ENCODE measurements at places on chromosomes 5 and 9.
A peak's percentile ranks its signal among the peaks of the same experiment; 100 is the strongest.

DNA sequence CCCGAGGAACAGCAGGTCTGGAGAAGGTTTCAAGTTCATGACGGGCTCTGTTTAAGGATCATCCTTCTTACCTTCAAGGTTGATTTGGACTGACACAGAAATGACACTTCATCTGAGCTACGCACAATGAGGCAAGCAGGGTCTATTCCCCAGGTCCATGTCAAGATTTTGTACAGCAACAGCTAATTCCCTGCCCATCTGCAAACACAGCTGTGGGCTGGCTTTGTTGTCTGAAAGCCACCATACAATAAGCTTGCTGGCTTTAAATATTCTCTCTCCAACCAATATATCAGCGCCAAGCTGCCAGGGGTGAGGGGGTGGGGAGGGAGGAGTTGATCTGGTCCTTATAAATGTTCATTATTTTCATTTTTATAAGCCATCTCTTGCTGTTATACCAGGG lies 92.0 kb downstream of the OTULIN start:
- DNase-seq, result no peak

DNA sequence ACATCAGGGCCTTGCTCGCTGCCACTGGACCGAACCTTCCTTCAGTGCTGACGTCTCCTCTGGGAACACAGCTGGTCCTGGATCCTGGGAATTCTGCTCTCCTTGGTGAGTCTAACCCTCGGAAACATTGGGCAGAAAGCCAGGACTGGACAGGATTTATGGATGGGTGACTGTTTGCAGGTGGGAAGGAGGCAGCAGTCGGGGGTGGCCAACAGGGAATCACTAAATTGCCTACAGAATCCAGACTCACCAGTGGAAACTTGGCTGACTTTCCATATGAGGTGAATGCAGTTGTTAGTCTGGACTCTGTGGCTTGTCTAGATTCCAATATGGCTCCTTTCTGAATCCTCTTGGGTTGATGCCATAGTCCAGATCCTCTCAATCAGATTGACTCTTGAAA lies 203.1 kb downstream of the SAXO1 start:
- no peak for DNase-seq

GRCh38 chr5:14165375-14166106 lies 22.4 kb downstream of the TRIO start:
- no peak for DNase-seq

GRCh38 chr5:81065492-81065891 lies 105.3 kb downstream of the RASGRF2 start:
- no peak for DNase-seq

GRCh38 chr9:27209034-27209433 lies 87.9 kb downstream of the EQTN start:
- no peak for DNase-seq

DNA sequence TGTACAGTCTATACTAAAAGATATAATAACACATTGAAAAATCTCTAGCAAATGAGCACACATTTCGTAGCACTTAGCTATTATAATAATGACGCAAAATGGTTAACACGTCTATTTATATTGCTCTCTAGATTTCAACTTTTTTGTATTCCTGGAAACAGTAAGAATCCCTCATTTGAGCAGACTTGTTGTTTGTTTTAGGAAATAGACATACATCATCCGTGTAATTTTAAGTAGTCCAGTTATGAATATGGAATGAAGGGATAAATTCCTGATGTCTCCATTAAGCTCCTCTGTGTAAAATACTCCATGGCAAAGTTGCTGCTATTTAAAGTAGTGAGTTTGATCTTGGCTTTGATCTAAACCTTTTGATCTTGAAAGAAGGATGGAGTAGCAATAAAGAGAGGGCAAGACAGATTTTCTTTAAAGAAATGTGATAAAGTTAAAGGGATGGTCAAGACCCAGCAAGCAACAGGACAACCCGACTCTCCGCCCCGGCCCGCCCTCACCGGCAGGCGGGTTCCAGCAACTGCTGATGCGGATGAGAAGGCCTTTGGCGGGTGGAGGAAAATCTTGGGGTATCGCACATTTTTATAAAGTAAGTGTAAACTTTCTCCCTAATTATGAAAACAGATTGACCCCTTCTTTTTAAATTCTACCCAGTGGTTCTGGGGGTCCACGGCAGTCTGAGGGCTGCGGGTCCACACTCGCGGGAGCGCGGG lies 277.4 kb downstream of the AOPEP start:
- no peak for DNase-seq

GRCh38 chr5:68041293-68041692 lies 174.3 kb upstream of the PIK3R1 start:
- no peak for DNase-seq

- no peak for DNase-seq
Observed at GRCh38 chr5:98428806-98429205, 344.7 kb upstream of the RGMB start.

- no peak for DNase-seq
Observed at GRCh38 chr5:175032741-175033151, 308.4 kb downstream of the MSX2 start.

DNA sequence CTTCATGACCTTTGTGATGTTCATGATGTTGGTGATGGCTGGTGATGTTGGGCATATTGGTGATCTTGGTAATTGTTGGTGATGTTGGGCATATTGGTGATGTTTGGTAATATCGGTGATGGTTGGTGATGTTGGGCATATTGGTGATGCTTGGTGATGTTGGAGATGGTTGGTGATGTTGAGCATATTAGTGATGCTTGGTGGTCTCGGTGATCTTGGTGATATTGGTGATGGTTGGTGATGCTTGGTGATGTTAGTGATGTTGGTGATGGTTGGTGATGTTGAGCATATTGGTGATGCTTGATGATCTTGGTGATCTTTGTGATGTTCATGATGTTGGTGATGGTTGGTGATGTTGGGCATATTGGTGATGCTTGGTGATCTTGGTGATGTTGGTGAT lies 73.8 kb downstream of the IRX2 start:
- DNase-seq, result no peak

DNA sequence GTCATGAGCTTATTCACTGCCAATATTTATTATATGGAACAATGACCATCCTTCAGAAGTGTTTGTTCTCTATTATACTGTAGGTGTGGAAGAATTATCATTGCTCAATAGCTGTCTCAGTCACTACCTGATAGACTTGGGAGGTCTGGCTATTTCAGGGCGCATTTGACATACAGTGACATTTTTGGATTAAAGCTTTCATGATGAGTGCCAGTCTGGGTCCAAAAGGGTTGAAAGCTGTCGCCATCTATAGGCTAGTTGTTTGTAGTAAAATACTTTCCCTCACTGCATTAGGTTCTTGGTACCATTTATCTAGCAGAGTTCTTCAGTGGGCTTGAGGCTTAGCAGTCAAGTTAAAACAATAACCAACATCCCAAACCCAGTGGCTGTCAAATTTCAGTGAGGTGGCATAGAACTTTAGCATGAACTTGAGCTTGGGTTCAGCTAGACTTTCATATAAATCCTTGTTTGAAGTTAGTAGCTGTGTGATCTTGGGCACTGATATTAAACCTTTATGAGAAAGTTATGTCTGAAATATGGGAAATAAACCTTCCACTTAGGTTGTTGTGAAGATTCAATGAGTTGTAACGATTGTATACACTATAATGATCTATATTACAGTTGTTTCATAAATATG lies 110.5 kb upstream of the CDKN2B start:
- DNase-seq, result no peak

- DNase-seq, result no peak
Observed at GRCh38 chr9:133686642-133687575, 50.7 kb downstream of the DBH start.

- DNase-seq, result no peak
Observed at GRCh38 chr5:66232706-66233445, 88.8 kb downstream of the SREK1 start.

DNA sequence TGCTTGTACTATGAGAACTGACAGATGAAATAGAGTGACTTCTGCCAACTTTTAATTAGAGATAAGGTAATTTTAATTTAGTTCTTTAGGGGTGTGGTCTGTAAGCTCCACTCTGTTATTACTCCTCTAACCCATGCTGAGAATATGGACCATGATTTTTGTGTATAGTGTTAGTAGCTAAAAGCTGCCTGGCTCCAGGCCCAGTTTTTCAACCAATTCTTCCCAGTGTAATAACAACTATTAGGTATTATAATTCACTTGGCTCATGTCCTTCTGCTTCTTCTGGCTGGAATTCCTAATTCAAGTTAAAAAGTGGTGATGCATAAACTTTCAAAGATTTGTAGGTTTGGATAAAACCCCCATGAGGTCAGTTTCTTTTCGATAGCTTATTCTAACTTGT lies 216.3 kb downstream of the ISL1 start:
- no peak for DNase-seq

DNA sequence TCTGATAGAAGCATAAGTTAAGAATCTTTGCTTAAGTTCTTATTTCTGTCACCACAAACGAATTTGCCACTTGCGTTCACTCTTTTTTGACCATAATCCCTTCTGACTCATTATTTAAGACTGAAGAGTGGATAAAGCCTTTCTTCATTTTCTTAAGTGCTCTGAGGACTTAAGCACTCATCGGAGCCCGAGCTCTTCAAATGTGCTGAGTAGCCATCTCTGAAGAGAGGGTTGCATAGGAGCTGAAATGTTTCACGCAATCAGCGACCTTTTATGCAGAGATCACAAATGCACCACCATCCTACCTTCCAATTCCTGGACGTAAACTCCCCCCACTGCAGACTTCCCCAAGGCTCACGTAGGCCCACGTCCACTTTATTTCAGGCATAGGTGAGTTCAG lies 699.2 kb downstream of the IRX1 start:
- no peak for DNase-seq

DNA sequence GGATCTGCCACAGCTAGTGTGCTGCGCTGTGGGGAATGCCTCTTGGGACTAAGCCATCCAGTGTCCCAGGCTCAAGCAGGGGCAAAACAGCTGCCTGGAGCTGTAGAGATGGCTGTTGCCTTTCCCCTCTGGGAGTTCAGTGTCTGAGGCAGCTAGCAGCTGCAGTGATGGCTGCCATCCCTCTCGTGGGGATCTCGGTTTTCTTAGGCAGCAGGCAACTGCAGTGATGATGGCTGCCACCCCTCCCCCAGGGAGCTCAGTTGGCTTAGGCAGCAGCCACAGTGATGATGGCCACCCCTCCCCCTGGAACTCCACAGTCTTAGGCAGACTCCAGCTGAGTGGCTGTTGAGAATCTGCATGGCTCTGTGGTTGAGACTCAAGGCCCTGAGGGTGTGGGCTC lies 1389.2 kb upstream of the NUDT12 start:
- no peak for DNase-seq

- DNase-seq, result no peak
Observed at GRCh38 chr5:54655266-54655665, 137.7 kb downstream of the SNX18 start.

- DNase-seq, result no peak
Observed at GRCh38 chr5:38681966-38682365, 125.5 kb upstream of the LIFR start.

DNA sequence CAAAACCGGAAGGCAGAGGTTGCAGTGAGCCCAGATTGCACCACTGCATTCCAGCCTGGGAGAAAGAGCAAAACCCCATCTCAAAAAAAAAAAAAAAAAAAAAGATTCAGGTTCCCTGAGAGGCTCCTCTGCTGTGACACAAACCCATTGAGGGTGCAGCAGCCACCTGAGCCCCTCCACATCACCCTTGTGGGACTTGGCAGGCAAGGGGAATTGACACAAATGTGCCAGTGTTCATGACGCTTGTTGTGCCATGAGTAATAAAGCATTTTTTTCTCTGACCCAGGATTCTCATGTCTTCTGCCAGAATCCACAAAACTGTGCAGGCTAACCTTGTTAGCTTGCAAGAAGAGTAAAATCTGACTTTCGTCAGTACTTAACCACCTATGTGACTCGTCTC lies 149.6 kb downstream of the TTC39B start:
- DNase-seq, result no peak

- no peak for DNase-seq
Observed at GRCh38 chr5:102778478-102778877, 23.4 kb downstream of the PAM start.

GRCh38 chr5:45411971-45412612 lies 284.1 kb downstream of the HCN1 start:
- DNase-seq, result no peak

DNA sequence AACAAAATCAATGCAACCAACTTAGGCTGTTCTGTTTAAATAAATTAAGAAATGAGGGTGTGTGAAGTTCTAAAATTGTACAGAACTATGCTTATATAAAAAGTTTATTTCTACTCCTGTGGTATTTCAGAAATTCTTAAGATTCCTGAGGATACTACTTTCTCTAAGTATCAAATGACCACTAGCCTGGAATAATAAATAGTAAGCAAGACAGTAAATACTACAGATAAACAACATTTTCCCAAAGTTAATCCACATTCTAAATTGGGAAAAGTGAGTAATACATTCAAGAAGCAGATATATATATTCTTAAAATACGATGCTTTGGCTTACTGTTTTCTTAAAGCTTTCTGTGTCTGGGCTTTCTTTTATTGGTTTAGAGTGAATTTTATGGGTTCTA lies 29.5 kb downstream of the CCNH start:
- no peak for DNase-seq

GRCh38 chr5:36009698-36010097 lies 18.5 kb upstream of the UGT3A1 start:
- no peak for DNase-seq

DNA sequence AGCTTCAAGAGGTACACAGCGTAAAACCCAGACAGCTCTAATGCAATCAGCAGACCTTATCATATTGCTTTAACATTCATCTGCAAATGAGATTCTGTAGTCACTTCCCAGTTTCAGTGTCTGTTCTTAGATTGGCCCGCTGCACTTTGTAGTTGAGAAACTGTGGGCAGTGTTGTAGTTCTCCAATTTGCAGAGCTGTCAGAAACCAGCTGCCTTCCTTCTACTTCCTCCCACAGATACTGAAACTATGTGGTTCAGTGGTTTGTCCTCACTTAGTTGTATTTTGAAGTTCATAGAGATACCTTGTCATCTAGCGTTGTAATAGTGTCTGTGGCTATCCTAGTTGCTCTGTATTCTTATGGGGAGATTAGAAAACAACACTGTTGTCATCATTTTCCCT lies 39.6 kb upstream of the TRIM36 start:
- peak; percentile 3 for DNase-seq

DNA sequence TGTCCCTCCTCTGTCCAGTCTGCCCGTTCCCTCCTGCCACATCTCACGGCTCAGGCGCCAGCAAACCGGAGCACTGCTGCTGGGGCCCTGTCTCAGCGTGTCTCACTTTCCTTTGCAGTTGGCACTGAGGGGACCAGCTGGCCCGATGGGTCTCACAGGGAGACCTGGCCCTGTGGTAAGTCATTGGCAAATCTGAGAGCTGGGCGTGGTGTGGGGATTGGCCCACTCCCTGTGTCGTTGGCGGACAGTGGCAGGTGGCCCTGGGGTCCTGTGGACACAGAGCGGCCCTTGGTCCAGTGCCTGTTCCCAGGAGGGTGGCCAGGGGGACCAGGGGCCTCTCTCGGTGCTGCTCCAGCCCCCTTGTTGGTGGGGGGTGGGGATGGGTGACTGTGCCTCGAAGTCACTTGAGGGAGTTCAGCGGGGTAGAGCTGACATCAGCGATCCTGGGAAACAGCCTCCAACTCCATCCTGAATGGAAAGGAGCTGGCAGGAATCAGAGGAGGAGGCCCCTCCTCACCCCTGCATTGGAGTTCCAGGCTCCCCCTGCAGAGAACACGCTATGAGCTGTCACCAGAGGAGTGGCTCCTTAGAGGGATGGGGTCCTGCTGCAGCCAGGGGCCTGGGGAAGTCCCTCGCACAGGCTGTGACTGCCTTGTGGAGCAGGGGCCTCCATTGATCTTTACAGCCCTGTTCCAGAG lies 111.0 kb downstream of the COL5A1 start:
- no peak for DNase-seq
